ENCODE measurements at places on chromosomes 6 and 20.

- DNase-seq: no peak
Observed at GRCh38 chr6:15184441-15184861, 61.4 kb upstream of the JARID2 start.

DNA sequence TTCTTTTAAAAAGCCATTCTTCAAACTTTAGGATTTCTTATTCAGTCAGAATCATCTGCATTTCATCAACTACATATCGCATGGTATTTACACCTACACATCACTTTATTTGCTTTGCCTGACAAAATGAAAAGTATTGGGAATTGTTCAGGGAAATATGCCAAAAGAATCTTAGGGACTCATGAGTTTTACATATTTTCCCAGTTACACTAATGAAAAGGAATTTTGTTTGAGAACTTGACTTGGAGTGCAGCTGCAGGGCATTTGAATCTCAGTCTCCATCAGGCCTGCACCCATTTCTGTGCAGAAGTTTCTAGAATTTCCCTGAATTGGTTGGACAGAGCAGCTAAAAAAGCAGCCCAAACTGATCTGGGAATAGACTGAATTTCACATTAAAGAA, 65.3 kb downstream of the MTHFD1L start:
- no peak for DNase-seq

- DNase-seq: peak; percentile 45
Observed at GRCh38 chr20:57654363-57654997, 34.3 kb upstream of the ZBP1 start.

GRCh38 chr6:1600764-1601157, 9.0 kb upstream of the FOXC1 start:
- no peak for DNase-seq

- no peak for DNase-seq
Observed at GRCh38 chr6:39048481-39049399, at the start of gene GLP1R. TSS of gene GLP1R (plus strand) at chr6:39048781. CDS start at chr6:39048841, 60 bp downstream.

DNA sequence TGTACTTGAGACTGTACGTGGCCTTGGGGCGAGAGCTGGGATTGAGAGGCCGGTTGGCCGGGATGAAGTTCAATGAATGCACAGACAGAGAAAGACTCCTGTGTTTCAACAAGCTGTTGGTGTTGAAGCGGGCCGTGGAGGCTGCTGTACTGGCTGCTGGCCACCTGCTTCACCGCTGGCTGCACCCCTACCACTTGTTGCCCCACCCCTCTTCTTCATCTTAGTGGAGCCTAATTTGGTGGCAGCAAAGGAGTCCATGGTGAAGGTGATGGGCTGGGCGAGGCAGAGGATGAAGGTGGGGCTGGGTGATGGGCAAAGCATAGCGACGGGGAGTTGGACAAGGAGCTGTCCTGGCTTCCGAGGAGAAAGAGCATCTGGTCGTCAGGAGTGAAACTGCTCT, 7.2 kb upstream of the ZSCAN9 start:
- no peak for DNase-seq

- peak; percentile 24 for DNase-seq
Observed at GRCh38 chr6:107642095-107642860, 152.4 kb downstream of the SOBP start.

DNA sequence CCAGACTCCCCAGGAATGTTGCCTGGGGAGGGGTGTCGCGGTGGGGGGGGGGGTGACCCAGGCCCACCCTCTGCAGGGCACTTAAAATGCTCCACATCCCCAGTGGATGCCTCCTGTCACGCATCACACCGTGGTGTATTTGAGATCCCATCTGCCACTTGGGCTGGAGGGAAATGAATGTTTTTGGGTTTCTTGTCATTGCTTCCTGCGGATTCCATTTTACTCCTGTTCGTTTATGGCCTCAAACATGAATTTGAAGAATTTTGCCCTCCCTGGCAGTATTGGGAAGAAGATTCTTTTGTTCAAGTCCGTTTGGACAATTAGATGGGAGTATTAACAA, 544 bp upstream of the KHDC1 start:
- no peak for DNase-seq

DNA sequence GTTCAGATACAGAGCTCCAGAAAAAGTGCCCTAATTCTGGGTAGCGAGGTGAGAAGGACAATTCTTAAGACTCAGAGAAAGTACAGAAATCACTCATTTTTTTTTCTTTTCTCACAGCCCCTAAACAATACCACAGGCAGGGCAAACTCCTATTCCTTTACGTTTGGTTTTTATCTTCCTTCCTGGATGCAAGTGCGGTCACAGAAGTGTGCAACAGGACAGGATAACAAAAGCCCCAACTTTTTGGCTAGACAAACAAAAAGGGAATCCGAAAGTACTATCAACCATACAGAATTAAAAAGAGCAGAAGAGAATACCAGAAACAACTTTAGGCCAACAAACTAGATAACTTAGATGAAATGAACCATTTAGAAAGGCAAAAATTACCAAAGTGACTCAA, 18.4 kb upstream of the BEND6 start:
- no peak for DNase-seq

DNA sequence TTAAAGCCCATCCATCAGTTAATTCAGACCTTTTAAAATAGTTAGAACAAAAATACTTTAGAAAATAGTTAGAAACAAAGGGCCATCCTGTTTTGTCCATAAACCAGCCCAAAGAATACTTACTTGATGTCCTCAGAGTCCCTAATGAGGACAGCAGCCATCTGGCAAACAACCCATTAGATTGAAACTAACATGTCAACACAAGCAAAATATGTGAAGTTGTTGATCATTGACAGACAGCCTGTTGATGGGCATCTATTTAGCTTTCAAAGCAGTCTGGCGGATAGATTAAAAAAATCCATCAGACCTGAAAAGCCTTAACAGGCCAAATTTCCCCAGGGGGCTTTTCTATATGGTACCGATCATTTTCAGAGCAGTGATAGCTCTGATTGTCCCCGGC, 154.2 kb upstream of the TSHZ2 start:
- DNase-seq: no peak

GRCh38 chr20:44203161-44203560, 7.4 kb downstream of the OSER1 start:
- no peak for DNase-seq

GRCh38 chr20:63064745-63065711, 58.3 kb upstream of the BHLHE23 start:
- no peak for DNase-seq

- no peak for DNase-seq
Observed at GRCh38 chr20:52094693-52095092, 96.9 kb downstream of the ZFP64 start.
